H7 (cell line): ENCODE measurements at places on chromosomes 7 and 10. TPM values are rescaled to one million over a fixed set of nuclear protein-coding genes. Genes with fewer than 3 reads are reported as not detected.

- no peak for DNase-seq
Measured at GRCh38 chr7:70063927-70064326, 465.7 kb downstream of the AUTS2 start.

DNA sequence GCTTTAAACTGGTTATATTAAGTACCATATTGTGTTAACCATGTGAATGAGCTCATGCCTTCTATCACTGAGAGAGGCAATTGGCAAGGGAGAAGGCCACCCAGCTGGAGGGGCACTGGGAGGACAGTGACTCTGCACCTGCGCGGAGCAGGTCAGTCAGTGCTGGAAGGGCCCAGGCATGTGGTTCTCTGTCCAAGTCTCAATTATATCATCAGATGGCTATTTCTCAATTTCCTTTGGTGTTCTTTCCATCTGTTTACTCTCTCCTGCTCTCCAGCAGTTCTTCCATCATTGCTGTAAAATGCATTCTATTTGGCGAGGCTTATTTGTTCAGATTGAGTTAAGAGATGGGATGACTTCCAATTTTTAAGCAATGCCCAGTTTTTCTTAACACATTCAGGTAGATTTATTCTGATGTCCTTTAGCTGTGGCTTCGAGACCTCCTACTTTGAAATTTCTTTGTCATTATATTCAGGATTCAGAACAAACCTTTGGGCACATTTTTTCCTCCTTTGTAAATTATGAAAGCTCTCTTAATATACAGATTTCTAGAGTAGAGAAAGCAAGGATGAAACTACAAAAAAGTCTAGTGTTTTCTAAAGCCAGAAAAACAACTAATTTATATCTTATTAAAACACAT is 159.3 kb downstream of the BMPER start:
- DNase-seq = no peak

- DNase-seq = no peak
Measured at GRCh38 chr7:78140109-78140508, 341.5 kb downstream of the PHTF2 start.

- no peak for DNase-seq
Measured at GRCh38 chr10:104246976-104247375, 7.7 kb upstream of the GSTO1 start.

DNA sequence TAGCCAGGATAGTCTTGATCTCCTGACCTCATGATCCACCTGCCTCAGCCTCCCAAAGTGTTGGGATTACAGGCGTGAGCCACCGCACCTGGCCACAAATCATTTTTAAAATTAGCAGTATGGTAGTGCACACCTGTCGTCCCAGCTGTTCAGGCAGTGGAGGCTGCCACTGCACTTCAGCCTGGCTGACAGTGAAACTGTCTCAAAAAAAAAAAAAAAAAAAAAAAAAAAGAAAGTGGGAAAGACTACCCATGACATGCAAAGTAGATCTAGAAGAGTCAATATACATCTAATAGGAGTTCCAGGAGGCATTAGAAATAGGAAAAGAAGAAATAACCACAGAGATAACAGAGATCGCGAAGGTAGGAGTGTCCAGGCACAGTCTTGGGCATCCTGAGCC is 3.2 kb downstream of the CSGALNACT2 start:
- no peak for DNase-seq

DNA sequence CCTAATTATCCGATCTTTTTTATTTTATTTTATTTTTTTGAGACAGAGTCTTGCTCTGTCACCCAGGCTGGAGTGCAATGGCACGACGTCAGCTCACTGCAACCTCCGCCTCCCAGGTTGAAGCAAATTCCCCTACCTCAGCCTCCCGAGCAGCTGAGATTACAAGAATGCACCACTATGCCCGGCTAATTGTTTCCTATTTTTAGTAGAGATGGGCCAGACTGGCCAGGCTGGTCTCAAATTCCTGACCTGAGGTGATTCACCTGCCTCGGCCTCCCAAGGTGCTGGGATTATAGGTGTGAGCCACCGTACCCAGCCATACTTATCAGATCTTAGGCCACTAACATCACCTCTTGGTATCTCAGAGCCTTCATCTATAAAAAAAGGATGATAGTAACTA is 4.9 kb downstream of the SLC25A13 start:
- DNase-seq = no peak

The NANOS1 gene
- 2.4 and 7.8 TPM in 2 replicates for total RNA-seq

The WNT2 gene
- total RNA-seq = not detected in 2 replicates

The MMD2 gene
- not detected in 2 replicates for total RNA-seq

The PIK3AP1 gene
- 1.2 and 1.4 TPM in 2 replicates for total RNA-seq

The APBB1IP gene
- total RNA-seq = not detected in 2 replicates
